Muscle of leg (tissue), 16 donors: ENCODE measurements at places on chromosomes 5 and 9. TPM values are rescaled to one million over a fixed set of nuclear protein-coding genes. Genes with fewer than 3 reads are reported as not detected.
A peak's percentile ranks its signal among the peaks of the same experiment; 100 is the strongest.

GRCh38 chr9:4415281-4415680, 75.0 kb upstream of the SLC1A1 start:
- no peak for DNase-seq

Gene PCA3
- 0.72 TPM for polyA plus RNA-seq

- DNase-seq = no peak
Measured at GRCh38 chr9:93218161-93218560, 34.2 kb downstream of the WNK2 start.

DNA sequence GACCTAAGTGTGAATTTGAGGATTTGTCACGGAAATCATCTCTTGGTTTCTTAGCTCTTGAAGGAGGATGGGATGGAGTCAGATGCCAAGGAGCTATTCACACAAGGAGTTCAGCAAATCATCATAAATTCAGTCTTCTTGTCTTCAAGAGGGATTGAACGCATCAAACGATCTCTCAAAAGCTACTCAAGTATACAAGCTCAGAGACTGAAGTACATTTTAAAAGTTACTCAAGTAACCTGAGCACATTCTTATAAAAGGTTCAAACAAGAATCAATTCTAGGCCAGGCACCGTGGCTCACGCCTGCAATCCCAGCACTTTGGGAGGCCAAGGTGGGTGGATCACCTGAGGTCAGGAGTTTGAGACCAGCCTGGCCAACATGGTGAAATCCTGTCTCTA, 21.1 kb upstream of the GOLPH3 start:
- no peak for DNase-seq

DNA sequence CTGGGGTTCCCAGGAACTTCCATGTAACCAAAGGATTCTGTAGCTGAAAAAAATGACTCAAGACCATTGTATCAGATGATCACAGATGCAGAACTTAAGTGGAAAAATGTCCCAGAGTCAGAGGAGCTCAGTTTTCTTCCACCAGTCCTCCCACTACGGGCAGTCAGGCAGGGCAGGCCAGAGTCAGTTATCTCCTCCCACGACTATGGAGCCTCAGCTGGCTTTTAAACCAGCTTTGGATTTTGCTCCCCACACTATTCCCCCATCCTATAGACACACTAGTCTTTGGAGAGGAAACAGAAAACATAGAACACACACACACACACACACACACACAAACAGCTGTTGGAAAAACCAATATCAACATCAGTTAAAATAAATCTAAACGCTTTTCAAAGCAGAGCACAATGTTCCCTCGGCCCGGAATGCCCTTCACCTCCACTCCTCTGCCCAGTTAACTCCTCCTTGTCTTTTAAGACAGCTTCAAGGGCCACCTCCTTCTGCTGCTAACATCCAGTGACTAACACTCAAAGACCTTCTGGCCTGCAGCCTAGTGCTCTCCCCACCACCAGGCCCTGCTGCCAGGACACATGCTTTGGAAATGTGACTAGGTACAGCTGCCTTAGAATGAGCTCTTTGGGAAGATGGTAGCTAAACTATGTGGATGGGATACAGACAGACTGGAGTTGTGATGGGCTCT, 56.8 kb downstream of the NIPAL4 start:
- peak; percentile 70 for DNase-seq

DNA sequence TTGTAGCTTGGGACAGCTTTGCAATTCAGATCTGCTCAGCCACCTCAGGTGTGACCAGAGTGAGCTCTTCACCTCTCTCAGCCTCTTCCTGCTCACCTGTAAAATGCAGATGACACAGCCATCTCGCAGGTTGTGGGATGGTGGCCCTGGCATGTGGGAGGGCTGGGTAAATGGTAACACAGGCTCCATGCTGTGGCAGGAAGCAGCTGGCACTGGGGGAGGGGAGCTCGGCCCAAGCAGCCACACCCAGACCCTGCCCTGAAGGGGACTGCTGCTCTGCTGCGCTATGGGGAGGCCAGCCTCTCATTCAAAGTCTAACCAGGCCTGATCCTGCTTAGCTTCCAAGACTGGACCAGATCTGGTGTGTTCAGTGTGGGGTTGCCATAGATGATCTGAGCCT, 24.1 kb downstream of the PHF2 start:
- no peak for DNase-seq

DNA sequence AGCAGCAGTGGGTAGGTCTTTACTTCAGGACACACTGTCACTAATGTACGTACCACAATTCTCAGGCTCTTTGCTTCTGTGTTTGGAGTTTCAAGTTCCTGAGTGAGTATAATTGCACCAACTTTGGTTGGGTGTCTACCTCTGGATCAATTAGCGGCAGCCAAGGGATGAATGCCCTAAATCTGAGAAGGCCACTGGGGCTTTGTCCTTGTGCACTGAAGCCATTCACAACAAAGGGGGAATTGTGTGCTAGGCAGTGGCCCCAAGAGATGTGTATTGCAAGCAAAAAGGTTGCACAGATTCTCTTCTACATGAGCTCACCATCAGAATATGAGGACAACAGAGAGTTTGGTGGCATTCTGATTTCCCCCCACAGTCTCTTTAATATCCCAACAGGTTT, 3.9 kb upstream of the PHF24 start:
- no peak for DNase-seq

Gene GPR150
- polyA plus RNA-seq = 0.08 TPM

- peak; percentile 23 for DNase-seq
Measured at GRCh38 chr5:153629027-153629895, 138.8 kb downstream of the GRIA1 start.

GRCh38 chr5:10481241-10481935, 39.7 kb downstream of the ROPN1L start:
- DNase-seq = no peak

GRCh38 chr5:10293907-10294662, 13.6 kb downstream of the CMBL start:
- no peak for DNase-seq

Gene ASS1
- 67.0 TPM for polyA plus RNA-seq

GRCh38 chr5:54902791-54903473, 82.5 kb downstream of the ESM1 start:
- peak; percentile 81 for DNase-seq

Gene NME5
- polyA plus RNA-seq = 0.63 TPM
